Activated CD4-positive, alpha-beta T cell treated with anti-CD3 and anti-CD28 coated beads for 1 hour (primary cell): ENCODE measurements at places on chromosomes 4 and X.

GRCh38 chr4:158845311-158846041 is 76.7 kb downstream of the FNIP2 start:
- DNase-seq: no peak

DNA sequence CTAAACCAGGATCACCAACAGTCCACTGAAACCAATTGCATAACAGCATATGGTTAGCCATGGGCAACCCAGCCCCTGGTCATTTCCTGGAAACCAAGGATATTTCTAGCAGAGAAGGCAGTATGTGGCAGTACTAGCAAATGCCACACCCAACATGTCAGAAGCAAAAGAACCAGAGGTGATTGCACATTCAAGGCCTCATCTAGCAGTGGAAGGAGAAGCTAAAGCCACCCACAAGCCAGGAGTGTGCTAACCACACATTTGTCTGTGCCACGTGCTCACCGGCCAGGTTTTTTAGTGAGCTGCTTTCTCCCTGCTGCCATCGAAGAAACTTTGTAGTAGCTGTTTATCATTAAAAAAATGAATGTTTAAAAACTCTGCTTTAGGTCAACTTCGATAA is 42.0 kb downstream of the TEC start:
- DNase-seq: no peak

GRCh38 chrX:25010784-25011588 is 4.8 kb downstream of the ARX start:
- no peak for DNase-seq

GRCh38 chr4:48022192-48022799 is 5.7 kb downstream of the NIPAL1 start:
- no peak for DNase-seq

- DNase-seq: no peak
These were observed 9.8 kb downstream of the EREG start for GRCh38 chr4:74374561-74375327.

GRCh38 chrX:16187024-16187760 is 19.9 kb downstream of the MAGEB17 start:
- DNase-seq: no peak

GRCh38 chr4:25929298-25929686 is 15.3 kb downstream of the SMIM20 start:
- DNase-seq: no peak

DNA sequence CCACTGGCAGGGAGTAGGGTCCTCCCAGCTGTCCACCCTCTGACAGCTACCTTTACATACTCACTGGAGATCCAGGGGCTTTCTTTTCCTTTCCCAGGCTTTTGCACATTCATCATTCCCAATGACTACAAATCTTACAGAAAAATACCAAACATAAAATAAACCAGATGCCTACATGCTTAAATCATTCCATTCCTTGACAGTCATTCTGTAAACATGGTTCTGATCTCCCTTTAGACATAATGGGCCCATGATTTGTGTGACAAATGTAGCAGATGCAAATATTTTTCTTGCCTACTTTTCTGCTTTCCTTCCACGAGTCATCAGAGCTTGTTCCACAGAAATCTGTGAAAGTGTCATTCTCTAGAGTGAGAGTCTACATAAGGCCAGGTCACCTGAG is 207.0 kb downstream of the IDS start:
- DNase-seq: no peak

DNA sequence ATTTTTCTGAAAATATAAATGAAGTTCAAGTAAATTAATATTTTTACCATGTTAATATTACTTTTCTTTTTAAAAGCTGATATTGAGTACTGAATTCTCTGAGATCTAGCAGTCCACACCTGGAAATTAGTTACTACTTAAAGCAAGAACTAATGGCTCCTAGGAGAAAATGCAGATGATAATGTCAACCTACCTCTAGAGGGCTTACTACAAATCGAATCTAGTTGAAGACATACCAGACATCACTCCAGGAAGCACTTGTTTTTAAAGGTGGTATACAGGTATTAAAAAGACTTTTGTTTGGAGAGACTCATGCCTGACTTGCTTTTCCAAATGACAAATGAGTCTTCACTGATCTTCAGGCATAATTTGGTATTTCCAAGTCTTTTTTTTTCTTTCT is 516.4 kb upstream of the BOD1L1 start:
- no peak for DNase-seq

GRCh38 chrX:15500497-15500966 is at the start of gene BMX:
Gene BMX (plus strand): TSS chrX:15500807. CDS start chrX:15508354, 7,547 bp downstream.
- DNase-seq: no peak

DNA sequence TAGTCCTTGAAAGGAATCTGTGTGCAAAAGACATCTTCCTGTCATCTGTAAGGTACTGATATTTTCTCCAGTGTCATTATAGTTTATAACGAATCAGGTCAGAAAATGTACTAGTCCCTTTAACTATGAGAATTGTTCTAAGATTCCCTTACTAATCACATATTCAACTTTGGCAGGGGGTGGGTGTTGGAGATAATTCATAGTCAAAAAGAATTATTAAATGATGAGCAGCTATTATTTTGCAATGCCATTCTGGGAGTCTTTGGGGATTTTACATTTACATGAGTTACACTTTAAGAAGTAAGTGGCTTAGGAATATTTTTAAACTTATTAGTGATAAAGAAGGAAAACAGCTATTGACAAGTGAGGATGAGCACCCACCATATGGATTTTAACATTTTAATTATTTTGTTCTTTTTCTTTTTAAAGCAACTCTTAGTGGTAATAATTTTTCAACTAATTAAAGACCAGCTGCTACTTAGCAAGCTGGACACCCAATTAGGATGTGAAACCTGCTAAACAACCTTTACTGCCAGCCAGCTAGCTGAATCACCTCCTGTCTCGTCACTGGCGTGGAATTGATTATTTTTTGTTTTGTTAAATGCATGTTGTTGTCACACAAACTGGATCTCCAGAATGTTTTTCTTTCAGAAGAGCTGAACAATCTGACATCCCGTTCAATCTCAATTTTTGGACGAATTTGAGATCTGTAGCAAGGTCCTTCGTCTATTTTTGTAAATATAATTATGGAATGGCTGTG is 219.2 kb downstream of the ARAP2 start:
- DNase-seq: no peak

DNA sequence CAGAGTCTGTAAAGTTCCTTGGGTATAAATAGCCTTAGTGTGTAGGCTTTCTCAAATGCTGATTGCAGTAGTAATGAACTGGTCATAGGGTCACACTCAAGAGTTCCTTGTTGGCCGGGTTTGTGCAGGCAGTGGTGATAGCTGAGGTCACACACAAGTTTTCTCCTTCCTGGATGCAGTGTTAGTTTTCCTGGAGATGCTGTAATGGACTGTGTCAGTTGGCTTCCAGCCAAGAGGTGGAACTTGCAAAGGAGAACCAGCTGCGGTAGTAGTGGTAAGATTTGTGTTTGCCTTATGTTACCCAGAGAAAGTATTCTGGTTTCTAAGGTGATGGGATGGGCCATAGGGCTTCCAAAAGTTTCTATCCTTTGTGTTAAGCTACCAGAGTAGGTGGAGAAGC is 409.8 kb upstream of the FRG1 start:
- DNase-seq: no peak

DNA sequence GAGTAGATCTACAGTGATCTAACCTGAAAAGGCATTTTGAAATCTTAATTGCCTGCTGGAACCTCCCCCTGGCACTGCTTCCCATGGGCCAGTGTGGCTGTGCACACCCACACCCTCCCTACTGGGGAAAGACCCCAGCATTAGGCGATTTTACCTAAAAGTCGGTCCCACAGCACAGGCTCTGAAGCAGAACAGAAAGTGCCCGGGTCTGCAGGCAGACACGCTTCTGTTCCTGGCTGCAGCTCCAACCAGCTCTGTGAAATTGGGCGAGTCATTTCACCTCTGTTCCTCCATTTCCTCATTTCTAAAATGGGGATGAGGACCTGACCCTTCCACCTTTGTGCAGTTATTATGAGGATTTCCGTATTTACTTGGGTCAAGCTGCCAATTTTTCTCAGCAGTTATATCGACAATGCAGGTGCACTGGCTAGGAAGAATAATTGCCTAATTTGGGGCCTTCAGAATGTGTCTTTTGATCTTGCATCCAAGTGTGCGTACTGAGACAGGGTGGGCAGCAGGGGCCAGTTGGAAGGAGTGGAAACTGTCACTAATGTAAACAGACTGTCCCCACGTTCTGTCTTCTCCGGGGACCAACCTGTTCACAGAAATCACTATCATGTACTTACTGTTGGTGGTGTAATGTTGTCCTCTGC is 7.1 kb downstream of the KLF3 start:
- DNase-seq: no peak

DNA sequence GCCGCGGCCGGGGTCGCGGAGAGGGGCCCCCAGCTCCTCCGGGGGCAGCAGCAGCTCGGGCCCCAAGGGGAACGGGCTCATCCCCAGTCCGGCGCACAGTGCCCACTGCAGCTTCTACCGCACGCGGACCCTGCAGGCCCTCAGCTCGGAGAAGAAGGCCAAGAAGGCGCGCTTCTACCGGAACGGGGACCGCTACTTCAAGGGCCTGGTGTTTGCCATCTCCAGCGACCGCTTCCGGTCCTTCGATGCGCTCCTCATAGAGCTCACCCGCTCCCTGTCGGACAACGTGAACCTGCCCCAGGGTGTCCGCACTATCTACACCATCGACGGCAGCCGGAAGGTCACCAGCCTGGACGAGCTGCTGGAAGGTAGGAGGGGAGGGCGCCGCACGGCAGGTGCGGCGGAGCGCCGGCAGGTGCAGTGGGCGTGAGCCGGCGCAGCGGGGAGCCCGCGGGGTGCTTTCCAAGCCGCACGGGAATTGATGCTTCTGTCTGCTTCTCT is 886 bp downstream of the DCLK2 start:
- DNase-seq: no peak

DNA sequence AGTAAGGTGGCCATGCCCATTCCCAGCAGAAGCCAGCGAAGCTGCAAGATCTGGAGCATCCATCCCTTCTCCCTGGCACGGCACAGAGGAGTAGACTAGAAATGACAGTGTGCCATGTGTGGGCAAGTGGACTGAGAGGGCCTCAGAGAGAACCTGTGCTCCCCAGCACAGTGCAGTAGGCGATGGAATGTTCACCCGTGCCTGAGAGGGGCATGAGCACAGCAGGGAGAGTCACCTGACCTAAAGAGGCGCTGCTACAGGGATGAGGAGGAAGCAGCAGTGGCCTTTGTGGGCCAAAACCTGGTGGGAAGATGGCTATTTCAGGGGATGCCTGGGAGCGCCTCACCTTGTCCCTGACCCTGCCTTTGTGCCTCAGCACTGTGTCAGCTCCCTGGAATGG is 8.0 kb upstream of the CDKN2AIP start:
- DNase-seq: no peak

- no peak for DNase-seq
These were observed 15.4 kb downstream of the SNX12 start for GRCh38 chrX:71052721-71053120.

DNA sequence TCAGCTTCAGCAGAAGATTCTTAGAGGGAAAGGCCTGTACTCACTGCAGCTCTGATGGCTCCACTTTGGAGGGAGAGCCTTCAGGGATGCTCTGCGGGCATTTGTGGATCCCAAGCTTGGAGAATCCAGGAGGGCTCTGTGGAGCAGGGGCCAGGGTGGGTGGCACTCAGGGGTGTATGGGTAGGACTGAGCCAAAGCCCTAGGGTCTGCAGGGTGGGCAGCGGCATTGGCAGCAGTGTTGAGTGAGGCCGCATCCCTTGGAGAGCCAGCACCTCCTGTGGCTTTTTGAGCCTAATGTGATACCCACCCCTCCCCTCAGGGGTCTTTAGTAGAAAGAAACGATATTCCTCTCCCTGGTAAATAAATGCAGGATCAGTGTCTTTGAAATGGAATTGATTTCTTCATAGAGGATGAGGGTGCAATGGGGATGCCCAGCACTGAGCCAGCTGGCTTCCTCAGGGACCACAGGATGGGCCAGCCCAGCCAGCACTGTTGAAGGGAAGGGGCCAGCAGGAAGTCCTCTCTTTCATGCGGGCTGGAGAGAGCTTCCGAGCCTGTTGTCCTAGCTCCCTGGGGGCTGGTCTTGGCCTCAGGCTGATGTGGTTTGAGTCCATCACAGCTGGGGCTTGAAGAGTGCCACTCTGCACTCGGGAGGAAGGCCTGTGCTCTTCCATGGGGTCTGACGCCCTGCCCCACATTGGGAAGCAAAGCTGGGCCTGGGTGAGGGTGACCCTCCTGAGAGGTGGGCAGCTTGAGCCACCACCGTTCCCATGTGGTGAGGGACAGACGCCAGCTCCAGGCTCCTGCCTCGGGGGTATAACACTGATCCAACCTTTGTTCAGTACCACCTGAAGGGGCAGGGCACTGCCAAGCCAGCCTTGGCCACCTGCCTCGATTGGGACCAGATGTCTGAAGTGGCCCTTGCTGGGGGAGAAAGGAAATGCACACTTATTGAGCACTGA is 49.5 kb downstream of the PSAPL1 start:
- no peak for DNase-seq

- no peak for DNase-seq
These were observed 11.5 kb downstream of the FBXW7 start for GRCh38 chr4:152524427-152524826.

DNA sequence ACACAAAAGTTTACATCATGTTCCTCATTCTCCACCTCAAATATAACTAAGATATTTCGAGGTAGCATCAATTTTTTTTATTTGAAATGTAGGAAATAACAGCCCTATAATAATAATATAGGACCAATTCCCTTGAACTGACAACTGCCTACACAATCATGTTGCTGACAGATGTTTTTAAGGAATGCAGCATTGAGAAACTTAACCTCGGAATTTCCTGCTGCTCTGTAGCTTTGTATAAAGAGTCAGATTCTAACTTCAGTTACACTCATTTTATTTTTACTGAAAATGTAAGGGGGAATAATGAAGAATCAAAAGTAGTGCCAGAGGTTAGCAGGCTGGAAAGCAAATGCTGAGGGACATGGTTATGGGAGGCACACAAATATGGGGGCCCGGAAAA is 235.8 kb downstream of the RBMX2 start:
- no peak for DNase-seq

GRCh38 chr4:134057356-134057755 is 144.2 kb downstream of the PABPC4L start:
- DNase-seq: no peak

DNA sequence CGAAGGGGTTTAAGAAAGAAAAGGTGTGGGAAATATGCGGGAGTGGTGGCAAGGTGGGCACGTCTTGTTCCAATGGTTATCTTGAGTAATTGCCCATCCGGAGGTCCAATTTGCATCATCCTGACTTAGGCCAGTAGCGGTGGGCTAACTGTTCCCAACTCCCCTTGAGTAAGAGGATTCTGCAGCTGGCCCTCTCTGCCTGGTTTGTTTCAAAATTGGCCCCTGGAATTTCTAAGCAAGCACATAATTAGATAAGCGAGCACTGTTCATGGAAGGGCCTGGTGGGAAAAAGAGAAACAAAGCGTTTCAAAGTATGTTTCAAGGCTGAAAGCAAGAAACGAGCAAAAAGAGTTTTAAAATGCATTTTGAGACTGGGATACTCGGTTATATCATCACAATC is 198.2 kb downstream of the CEP135 start:
- DNase-seq: no peak

GRCh38 chrX:12921886-12922598 is 15.6 kb downstream of the TLR8 start:
- no peak for DNase-seq

- no peak for DNase-seq
These were observed 273.2 kb downstream of the EVC2 start for GRCh38 chr4:5435201-5435600.

- DNase-seq: no peak
These were observed 1025.8 kb upstream of the LCORL start for GRCh38 chr4:19047279-19047880.

GRCh38 chrX:21374994-21375707 is 933 bp downstream of the CNKSR2 start:
- no peak for DNase-seq
